NT2/D1 (cell line): ENCODE measurements at places on chromosomes 6 and 20.

- DNase-seq: no peak
Observed at GRCh38 chr20:40232756-40233155, 456.3 kb downstream of the MAFB start.

- no peak for DNase-seq
Observed at GRCh38 chr6:80205404-80205803, 98.9 kb downstream of the BCKDHB start.

DNA sequence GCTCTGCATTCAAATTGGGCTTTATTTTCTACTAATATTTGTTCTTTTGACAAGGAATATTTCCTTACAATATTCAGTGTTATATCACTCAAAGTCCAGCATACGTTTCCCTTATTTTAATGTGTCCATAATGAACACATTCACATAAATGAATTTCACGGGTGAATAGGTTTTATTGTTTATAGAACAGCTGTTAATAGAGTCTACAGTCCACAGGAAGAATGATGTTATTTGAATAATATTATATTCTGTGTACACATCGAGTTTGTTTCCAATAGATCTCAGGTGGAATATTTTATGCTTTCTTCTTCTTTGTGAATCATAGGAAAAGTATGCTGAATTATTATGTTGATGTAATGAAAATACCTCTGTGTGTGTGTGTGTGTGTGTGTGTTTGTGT, 582.4 kb downstream of the CDH26 start:
- no peak for DNase-seq

DNA sequence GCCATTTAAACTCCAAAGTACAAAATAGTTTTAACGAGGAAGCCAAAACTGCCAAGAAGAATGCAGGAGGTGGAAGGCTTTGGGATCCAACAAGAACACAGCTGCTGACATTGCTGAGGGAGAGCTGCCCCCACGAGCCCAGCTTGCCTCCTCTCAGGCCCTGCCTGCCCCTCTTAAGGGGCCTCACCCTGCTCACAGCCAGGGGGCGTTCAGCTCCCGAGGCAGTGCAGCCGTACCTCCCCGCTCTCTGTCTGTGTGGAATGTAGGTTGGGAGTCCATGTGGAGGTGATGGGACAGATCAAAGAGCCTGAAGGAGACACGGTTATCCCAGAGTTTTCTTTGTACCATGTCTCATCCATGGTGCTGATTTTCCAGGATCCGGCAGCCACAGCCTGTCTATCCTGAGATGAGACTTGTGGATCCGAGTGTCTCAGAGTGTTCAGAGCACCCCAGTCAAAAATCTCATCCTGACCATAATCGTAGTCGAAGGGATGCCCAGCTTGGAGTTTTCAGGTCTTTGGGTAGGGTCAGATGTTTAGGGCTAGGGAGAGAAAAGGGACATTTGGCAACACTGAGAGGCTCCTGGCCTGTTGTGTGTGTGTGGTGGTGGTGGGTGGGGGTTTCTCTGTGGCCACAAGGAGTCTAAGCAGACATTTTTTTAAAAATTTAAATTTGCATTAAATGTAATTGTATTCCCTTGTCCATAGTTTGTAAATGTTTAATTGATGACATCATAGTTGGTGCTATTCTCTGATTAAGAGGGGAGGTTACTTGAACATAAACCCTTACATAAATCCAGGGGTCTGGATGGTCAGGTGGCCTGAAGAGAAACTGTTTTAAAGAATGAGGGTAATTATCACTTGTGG, 111.4 kb upstream of the CLDN20 start:
- DNase-seq: no peak

DNA sequence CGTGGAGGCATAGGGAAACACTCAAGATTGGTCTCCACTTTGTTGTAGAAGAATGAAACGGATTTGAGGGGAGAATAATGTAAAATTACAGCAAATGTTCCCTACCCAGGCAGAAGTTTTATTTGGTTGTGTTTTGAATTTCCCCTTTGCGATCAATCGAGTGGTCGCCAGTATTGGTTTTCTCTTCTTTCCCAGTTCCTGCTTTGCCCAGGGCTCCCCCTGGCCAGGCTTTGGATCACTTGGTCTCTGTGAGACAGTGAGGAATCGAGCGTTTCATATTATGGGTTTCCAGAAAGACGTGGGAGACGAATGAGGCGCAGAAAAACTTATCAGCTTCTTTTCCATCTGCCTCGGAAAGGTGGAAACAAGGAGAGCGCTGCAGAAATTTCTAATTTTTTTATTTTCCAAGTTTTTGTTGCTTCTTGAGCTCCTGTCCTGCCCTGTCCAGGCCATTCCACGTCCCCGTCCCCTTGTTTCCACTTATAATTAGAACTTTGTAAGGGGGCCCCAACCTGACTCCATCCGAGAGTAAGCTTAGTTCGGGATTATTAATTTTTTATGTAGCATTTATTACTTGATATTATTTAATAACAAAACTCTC, 7.5 kb upstream of the TBX18 start:
- no peak for DNase-seq

- no peak for DNase-seq
Observed at GRCh38 chr6:135707426-135707825, 144.1 kb upstream of the PDE7B start.

- DNase-seq: no peak
Observed at GRCh38 chr6:3022765-3023662, 23.3 kb downstream of the NQO2 start.
